Cardiac septum (tissue), 1 donor: ENCODE measurements at places on chromosomes 3 and 15. TPM values are rescaled to one million over a fixed set of nuclear protein-coding genes. Genes with fewer than 3 reads are reported as not detected.

P2RY14 gene
- 1.6 TPM for total RNA-seq

SMCO1 gene
- 28.7 TPM for total RNA-seq

EAF1 gene
- 10.3 TPM for total RNA-seq

TAGLN3 gene
- 0.46 TPM for total RNA-seq

CCR8 gene
- total RNA-seq = not detected

CEP152 gene
- 1.1 TPM for total RNA-seq

FAM107A gene
- total RNA-seq = 29.9 TPM

- no peak for DNase-seq
These were observed 22.9 kb upstream of the KIF23 start for GRCh38 chr15:69391046-69391757.

GRCh38 chr15:94070356-94071295 lies 160.7 kb upstream of the MCTP2 start:
- no peak for DNase-seq

GRCh38 chr3:114241262-114241661 lies 3.9 kb upstream of the ZNF80 start:
- DNase-seq = no peak

GRCh38 chr3:194187233-194187944 lies 51.4 kb downstream of the HES1 start:
- no peak for DNase-seq

DNA sequence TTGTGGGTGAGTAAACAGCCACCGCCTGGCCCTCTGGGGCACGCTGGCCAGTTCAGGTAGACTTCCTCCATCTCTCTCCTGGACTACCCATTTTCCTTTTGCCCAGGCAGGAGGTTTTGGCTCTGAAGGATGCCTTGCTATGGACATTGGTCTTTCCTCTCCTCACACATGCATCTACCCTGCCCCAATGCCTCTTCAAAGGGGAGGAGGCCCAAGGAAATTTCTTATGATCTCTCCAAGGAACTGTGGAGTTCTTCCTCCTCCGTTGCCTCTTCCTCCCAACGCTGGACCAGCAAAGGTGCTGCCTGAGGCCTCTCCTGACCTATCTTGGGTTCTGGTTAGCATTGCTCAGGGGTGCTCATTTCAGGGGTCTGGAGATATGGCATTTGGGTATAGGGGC lies 33.5 kb downstream of the POMGNT2 start:
- DNase-seq = no peak

GRCh38 chr15:43249699-43250203 lies 17.0 kb downstream of the TGM5 start:
- DNase-seq = peak; percentile 50

- DNase-seq = peak; percentile 66
These were observed 34.7 kb downstream of the ZNF445 start for GRCh38 chr3:44442596-44443309.

DNA sequence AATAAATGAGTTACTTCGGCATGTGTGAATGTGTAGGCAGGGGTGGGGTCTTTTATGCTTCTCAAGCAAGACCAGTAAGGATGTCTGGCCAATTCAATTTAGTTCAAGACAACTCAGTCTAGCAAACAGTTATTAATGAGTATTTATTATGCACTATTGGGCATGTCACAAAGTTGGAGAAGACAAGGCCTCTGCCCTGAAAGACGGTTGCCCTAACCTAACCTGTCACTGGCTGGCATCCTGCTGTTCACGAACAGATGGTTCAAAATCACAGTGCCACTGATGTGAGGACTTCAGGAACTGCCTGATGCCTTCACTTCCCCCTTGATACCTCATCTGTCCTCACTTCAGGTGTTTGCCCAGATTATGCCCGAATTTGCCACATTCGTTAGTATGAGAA lies 217.8 kb downstream of the SOX2 start:
- no peak for DNase-seq

GRCh38 chr3:12427551-12427950 lies 56.7 kb upstream of the TSEN2 start:
- no peak for DNase-seq

DNA sequence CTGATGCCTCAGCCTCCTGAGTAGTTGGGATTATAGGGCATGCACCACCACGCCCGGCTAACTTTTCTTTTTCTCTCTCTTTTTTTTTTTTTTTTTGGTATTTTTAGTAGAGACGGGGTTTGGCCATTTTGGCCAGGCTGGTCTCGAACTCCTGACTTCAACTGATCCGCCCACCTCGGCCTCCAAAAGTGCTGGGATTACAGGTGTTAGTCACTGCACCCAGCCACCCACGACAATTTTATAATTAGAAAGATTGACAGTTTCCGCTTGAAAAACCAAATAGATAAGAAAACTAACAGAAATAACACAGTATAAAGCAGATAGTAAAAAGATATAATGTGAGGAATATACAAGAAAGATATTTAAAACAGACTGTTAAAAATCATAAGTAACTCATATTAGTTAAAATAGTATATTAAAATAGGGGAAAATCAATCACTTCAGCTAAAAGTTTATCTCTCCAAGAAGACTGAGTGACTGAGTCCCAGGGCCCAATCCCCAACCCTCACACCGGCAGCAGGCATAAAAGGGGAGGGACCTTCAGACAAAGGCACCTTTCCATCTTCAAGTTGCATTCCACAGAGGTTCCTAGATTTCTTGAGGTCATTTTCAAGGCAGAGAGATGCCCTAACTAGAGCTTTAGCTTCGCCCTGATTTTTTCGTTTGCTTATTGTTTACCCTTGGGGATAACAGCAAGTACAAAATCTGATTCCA lies 1.4 kb upstream of the WHAMM start:
- no peak for DNase-seq

DNA sequence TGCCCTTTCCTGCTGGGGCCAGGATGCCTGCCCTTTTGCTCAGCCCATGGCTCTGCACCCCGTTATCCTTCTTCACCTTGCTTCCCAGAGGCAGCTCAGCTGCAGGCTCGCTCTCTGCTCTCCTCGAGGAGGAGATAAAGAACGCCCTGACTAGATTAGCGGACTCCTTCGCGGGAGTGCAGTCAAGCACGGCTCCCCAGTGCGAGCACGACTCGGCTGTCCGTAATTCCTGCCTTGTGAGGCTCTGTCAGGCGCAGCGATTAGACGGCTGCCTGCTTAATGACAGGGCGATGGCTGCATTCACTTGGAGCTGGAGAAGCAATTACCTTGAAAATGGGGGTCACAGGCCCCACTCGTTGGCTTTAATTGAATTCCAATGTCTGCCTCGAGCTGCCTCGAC lies 25.9 kb downstream of the TLE3 start:
- DNase-seq = no peak

- DNase-seq = no peak
These were observed 82.8 kb upstream of the IGF1R start for GRCh38 chr15:98565566-98565965.
